ENCODE measurements at places on chromosomes 6 and 20.

- DNase-seq, result no peak
These were observed 115.8 kb downstream of the MRPL14 start for GRCh38 chr6:44011350-44011920.

DNA sequence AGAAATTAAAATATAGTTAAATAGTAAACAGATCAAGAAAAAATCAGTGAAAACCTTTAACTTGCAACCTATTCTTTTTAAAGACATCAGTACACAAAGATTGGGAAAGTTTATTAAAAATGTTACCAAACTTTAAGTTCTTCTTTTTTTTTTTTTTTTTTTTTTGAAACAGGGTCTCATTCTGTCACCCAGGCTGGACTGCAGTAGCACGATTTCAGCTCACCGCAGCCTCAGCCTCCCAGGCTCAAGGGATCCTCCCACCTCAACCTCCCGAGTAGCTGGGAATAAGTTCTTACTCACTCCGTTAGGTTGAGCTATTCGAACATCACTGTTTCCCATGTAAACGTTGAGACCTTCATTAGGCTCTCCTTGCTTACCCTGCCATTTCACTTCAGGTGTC lies 5.6 kb downstream of the MAP3K5 start:
- no peak for DNase-seq

GRCh38 chr6:48447251-48447650 lies 336.3 kb upstream of the PTCHD4 start:
- no peak for DNase-seq

- DNase-seq, result peak; percentile 46
These were observed 698 bp downstream of the FAM210B start for GRCh38 chr20:56359212-56360132.

GRCh38 chr20:41139227-41140093 lies 2.1 kb downstream of the PLCG1 start:
- DNase-seq, result no peak

- DNase-seq, result no peak
These were observed 17.6 kb downstream of the NOL4L start for GRCh38 chr20:32567384-32568178.

GRCh38 chr20:56554869-56555268 lies 21.8 kb downstream of the FAM209B start:
- no peak for DNase-seq

Data from left ventricle myocardium inferior (tissue), 1 donor.